GOT3 (cell line): ENCODE measurements at places on chromosomes 4 and X.

DNA sequence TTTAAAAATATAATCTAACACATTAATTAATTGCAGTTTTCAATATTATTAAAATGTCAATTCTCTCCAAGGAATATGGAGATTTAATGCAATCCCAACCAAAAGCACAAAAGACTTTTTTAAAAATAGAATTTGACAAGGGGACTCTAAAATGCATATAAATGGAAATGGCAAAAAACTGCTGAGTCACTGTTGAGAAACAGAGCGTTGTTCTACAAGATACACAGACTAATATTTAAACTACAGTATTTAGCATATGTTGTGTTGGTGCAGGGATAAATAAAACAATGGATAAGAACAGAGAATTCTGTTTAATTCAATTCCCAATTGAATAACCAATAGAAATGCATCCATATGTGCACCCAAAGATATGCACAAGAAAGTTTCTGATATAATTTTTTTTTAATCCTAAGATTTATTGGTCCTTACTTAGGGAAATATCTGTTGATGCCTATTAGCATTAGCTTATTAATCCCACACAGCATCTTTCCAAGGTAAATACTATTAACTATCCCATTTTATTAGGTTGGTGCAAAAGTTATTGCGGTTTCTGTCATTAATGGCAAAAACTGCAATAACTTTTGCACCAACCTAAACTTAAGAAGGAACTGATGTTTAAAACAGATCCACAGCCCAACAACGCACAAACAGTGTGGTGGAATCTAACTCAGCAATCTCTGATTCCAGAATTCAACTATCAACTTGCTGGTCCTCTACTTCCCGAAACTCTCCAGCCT, 86.8 kb upstream of the VEGFC start:
- no peak for DNase-seq

DNA sequence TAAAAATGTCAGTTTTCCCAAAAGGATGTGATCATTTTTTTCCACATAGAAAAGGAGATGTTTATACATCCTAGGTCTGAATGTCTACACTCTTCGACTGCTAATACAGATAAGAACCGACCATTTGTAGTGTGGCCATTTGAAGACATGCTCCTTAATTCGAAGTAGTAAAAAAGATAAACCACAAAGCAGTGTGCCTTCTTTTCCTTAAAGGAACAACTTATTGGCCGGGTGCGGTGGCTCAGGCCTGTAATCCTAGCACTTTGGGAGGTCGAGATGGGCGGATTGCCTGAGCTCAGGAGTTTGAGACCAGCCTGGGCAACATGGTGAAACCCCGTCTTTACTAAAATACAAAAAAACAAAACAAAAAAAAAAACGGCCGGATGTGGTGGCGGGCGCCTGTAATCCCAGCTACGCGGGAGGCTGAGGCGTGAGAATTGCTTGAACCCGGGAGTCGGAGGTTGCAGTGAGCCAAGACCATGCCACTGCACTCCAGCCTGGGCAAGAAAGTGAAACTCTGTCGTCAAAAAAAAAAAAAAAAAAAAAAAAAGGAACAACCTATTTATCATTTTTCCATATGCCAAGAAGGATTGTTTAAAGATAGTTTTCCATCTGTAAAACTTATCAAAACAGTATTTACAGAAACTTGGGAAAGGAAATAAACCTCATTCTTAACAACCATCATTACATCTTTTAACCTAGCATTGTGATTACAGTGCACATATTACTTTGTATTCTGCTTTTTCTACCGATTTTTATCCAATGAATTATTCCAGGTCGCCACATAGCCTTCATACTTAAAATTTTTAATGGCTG, 2.6 kb downstream of the INTS6L start:
- no peak for DNase-seq

GRCh38 chr4:94660614-94661013, 97.1 kb upstream of the BMPR1B start:
- no peak for DNase-seq

- DNase-seq, result no peak
These were observed 24.4 kb downstream of the GAB1 start for GRCh38 chr4:143360838-143361625.

GRCh38 chr4:8647626-8648025, 55.1 kb downstream of the CPZ start:
- no peak for DNase-seq

DNA sequence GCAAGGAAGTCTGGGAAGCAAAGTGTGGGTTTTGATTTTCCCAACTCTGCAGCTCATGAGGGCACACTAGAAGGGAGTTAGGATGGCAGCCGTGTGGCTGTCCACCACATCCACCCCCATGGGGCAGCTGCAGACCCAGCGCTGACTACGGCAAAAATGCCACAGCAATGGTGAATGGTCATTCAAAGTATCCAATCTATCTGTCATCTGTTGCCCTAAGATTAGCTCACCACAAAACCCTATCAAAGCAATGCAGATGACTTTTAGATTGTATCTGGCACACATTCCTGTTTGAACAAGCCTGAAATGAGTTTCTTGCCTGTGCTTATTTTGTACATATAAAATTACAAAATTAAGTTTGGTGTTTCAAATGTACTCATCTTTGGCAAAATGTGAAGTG, 29.7 kb upstream of the HPSE start:
- no peak for DNase-seq

GRCh38 chr4:80713409-80713808, 317.1 kb upstream of the BMP3 start:
- no peak for DNase-seq

DNA sequence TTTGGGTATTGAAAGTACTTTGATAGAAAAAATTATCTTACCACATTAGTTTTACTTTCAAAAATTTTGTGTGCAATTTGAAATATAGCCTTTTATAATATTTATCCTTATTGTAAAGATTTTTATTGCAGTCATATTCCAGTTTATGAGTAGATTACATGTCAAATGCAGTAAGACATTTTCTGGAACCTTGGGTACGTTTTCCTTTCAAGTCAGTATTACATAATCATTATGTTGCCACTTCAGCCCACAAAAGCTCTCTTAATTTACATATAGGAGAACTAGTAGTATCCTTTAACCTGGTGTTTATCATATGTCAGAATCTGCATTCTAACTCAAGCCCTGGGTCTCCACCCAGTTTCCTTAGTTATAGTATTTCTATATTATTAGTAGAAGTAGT, 98.5 kb downstream of the CENPC start:
- no peak for DNase-seq

DNA sequence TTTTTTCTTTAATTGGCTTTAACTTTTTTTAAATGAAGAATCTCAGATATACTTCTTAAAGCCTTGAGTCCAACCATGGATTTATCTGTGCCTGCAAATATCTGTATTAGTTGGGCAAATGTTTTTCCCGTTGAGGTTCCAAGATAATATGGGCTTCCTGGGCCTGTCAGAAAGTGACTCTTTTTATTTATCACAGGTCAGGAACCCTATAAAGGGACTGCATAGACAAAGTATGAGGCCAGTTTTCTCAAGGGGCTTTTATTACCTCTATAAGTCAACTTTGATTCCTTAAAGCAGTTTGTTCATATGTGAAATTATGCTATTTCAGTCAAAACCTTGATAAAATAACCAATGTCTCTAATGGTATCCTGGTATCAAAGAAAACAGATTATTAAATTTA, 80.2 kb upstream of the BMP2K start:
- DNase-seq, result no peak

GRCh38 chrX:129783291-129783713, 3.6 kb downstream of the SASH3 start:
- DNase-seq, result no peak

DNA sequence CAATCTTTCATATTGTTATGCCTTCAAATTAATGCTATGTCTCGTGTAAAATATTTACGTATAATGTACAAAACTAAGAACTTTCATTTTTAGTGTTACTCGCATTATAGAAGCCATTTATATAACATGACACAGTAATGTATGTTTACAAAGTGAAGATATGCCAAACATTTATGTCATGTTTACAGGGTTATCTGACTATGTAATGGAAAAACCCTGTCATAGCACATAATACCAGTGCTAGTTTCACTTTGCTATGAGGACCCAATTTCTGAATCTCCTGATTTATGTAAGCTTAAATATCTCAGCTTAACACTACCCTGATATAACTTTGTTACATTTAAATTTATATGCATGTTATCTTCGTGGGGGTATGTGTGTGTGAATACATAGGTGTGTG, 233.1 kb downstream of the FAT4 start:
- DNase-seq, result no peak

DNA sequence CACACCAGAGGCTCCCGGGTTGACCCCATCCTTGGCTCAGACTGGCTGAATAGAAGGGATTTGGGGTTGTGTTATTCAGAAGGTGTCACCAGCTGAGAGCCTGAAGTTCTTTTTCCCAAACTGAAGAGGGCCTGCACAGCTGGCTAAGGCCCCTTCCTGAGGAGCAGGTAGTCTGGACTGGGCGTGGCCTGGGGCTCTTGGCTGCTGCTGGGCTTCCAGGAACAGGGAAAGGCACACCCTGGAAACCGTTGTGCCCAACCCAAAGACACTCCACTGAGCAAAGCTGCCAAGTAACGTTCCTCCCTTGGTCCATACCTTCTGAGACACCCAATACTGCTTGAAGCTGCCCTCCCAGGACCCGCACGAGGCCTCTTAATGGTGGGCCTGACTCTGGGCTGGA, 8.3 kb upstream of the CXCR3 start:
- DNase-seq, result no peak

DNA sequence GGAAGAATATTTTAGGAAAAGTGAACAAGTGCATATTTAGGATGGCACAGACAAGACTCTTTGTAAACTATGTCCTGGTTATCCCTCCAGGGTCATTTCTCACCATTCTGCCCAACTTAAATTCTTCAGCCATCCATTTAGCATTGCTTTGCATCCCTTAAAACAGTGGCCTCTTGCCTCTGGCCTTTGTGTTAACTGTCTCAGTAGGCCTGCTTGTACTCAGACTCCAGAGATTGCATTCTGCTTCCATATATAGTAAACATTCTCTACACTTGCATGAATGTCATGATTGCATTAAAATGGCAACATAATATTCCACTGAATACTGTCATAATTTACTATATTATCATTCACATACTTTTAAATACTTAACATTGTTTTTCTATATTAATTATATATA, 43.2 kb downstream of the NR3C2 start:
- no peak for DNase-seq

DNA sequence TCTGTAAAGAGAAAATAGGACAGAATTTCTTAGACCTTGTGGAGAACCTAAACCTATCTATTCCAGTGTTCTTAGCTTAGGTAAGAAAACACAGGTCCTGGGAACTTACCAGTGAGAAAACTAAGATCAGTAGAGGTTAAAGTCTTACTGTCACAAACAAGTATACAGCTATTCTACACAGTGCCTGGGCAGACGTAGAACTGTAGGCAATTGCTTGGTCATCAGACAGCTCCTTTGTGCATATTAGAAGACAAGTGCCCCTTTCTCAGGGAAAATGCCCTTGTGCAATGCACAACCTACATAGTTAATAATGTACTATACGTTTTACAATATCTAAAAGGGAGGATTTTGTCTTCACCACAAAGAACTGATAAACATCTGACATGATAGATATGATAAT, 86.6 kb upstream of the JADE1 start:
- DNase-seq, result no peak

- no peak for DNase-seq
These were observed 856 bp downstream of the SAT1 start for GRCh38 chrX:23783589-23784469.

DNA sequence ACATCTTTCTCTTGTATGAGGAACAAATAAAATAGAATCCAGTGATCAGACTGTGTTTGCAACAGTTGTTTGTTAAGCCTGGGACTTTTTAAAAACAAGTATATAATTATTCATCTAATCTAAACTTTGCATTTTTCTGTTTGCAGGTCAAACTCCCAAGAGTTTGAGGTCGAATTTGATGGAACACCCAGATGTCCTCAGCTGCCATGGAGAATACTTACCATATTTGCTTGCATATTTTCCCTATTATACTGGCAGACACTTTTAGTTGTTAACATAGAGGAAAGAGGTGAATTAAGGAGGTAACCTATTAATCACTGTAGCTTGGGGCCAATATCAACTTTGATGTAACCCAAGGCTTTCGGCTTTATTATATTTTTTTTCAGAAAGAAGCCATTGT, 401.5 kb upstream of the DIPK2B start:
- no peak for DNase-seq

DNA sequence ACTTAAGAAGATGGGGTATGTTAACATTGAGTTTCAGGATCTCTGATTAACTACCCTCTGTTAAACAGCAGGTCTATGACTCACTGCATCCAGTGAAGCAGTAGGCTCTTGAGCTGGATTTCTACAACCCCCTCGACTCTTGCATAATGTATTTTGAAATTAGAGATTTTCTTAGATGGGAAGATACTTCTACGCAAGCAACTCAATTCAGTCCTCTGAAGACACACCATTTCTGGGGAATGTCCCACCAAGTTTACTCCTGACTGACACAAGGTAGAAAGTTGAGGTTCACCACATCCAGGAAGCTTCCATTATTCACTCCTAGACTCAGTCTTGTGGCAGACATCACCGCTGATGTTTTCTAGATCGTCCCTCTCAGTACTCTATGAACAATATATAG, 12.9 kb downstream of the PALLD start:
- no peak for DNase-seq

- DNase-seq, result no peak
These were observed 97.8 kb upstream of the USP9X start for GRCh38 chrX:40987413-40987812.

DNA sequence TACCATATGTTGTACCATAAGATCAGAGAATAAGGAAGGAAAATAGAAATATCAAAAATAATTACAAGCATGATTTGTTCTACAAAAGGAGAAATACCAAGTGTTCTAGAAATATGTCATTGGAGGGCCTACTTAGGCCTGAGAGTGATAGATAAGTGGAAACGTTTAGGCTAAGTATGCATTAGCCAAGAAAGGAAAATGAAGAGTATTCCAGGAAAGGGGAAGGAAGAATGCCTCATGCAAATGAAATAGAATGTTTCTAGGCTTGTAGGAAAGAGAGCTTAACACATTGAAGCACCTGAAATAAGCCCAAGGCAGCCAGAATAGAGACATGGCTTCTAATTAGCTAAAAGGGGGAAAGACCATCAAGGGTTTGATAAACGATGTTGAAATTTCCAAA, 595.7 kb upstream of the ATOH1 start:
- DNase-seq, result no peak

DNA sequence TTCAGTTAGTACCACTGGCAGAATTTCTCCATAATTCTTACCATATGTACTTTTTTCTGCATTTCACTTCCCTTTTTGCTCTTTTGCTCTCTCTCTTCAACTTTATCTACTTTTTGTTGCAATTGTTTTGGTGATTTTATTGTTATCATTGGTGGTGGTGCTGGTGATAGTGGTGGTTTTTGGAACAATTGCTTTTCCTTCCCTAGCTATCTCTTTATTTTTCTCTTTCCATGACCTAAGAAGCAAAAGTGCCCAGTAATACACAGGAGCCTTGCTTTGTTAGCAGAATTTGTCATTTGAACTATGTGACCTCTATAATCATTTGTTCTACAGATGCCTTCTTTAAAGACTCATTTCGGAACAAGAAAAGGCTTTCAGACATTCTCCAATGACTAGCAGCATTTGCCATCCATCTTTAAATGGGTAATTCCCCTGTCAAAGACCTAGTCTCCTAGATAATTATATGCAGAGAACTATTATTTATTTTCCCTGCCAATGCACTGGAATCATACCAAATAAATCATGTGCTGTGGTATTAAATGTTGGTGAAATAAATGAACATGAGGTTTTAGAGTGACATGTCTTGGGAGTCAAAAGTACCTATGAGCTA, 154.5 kb downstream of the GASK1B start:
- no peak for DNase-seq

GRCh38 chr4:124610211-124610610, 102.3 kb downstream of the ANKRD50 start:
- DNase-seq, result no peak
